ENCODE measurements at places on chromosomes 3 and 15.

- no peak for DNase-seq
These were observed 46.6 kb upstream of the CTSH start for GRCh38 chr15:78991476-78991875.

DNA sequence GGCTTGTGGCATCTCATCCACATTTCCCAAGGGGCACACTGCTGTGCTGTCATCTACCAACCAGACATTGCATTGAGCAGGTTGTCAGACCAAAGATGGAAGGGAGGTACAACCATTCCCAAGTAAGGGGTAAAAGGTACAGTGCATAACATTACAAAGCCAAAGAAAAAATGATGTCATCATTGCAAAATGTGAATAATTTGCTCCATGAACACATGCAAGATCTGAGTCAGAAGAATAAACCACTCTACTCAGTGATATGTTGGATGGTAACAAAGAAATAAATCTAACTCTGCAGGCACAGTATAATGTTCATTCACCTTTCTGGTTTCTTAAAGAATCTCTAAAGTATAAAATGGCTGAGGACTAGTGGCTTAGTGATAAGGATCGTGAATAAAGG lies 202.7 kb downstream of the MAGI1 start:
- DNase-seq: no peak

DNA sequence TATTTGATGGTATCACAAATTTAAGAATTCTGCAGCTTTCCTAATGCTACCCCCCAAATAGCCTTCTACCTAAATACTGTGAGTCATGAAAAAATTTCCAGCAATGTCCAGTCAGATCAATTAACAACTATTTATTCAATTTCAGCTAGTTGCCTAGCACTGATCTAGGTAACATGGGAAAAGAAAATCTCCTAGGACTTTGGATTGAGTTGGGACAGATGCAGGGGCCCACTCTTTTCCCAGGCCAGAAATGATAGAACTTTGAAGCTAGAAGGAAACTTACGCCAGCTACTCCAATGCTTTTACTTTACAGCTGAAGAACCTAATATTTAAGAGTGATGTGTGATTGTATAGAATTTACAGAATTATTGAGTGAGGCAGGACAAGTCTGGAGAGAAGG lies 196.3 kb downstream of the FMN1 start:
- no peak for DNase-seq

DNA sequence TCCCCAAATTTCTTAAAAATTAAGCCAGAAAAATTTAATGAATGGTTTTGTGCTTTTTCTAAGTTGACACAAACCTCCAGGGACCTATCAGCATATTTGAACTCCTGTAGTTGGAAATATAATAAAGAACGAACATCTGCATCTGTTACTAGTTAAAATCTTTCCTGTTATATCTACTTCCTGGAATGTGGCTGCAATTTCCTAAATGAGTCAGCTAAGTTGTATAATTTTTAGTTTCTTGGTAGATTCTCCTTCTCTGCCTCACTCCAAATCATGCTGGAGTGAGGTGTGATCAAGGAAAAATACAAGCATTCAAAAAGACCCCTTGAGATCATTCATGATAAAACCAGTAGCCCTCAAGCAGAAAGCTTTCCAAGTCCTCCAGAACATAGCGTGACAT lies 106.2 kb upstream of the MCTP2 start:
- no peak for DNase-seq
